DMS153 (cell line): ENCODE measurements at places on chromosomes 5 and 9.
A peak's percentile ranks its signal among the peaks of the same experiment; 100 is the strongest.

DNA sequence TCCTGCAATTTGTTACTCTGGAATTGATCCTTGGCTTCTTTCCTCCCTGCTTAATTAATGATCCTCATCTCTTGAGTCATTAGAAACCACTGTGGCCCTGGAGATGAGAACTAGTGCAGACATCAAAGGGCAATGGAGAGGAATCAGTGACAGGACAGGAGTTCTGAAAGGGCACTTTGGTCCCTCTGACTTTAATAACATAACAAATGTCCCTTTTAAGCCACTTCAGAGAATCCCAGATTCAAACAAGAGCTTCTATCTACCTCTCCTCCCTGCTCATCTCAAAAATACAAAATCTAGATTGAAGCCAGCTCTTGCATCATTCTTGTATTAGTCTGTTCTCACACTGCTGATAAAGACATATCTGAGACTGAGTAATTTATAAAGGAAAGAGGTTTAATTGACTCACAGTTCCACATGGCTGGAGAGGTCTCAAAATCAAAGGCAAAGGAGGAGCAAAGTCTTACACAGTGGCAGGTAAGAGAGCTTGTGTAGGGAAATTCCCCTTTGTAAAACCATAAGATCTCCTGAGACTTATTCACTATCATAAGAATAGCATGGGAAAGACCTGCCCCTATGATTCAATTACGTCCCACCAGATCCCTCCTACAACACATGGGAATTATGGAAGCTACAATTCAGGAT, 139.1 kb downstream of the PLPPR1 start:
- no peak for DNase-seq

DNA sequence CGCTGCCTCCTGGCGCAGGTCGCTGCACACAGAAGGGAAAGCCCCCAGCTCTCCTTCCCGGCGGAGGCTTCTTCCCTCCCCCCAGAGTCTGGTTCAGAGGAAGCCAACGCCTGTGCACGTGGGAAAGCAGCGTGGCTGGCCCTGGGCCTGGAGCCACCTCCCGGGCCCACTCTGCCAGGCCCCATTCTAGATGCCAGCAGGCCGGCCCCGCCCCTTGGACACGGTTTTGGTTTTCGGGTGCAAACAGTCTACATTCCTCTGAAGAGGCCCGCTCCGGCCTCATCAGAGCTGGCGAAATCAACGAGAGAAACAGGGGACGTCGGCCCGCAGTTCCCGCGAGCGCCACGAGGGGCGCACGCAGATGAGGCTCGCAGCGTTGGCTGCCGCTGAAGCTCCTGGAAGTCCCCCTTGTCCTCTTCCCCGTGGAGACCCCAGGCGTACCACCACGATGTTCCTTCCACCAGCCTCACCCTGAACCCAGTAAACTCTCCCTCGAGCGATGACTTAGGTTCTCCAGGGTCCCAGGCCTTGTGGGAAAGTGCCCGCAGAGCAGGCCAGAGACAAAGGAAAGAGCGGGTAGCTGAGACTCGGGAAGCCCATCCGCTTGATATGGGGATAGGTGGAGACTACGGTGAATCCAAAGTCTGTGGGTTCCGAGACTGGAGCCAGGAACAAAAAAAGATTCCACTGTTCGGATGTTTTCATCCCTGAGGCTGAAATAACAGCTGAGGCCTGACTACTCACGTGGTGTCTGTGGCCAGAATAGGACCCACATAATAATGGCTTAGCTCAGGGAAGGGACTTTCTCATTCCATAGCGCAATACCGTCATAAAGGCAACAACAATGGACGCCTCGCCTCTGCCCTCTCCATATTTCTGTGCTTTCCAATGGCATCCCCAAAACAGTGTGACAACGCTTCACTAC, 64.2 kb downstream of the KLF4 start:
- DNase-seq = no peak

- DNase-seq = no peak
Measured at GRCh38 chr9:75152416-75152815, 64.1 kb downstream of the OSTF1 start.

DNA sequence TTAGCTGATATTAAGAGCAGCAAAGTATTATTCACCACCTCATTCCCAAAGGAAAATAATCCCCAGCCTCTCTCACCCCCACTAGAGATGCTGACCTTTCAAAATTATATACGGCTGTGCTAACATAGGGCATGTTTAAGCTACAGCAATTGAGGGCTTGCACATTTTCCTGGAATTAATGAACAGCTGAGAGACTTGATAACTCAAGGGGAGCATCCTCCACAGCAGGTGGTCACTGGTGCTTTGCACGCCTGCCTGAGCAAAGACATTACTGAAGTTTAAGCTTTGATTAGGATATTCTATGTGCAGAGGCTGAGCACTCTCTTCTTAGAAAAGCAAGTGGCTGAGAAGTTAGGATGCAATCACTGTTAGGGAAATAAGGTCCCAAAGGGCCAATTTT, 230.9 kb downstream of the FAM114A2 start:
- DNase-seq = no peak

GRCh38 chr5:160835818-160836528, 16.0 kb downstream of the ATP10B start:
- no peak for DNase-seq

GRCh38 chr9:14246951-14247350, 67.0 kb downstream of the NFIB start:
- DNase-seq = no peak

DNA sequence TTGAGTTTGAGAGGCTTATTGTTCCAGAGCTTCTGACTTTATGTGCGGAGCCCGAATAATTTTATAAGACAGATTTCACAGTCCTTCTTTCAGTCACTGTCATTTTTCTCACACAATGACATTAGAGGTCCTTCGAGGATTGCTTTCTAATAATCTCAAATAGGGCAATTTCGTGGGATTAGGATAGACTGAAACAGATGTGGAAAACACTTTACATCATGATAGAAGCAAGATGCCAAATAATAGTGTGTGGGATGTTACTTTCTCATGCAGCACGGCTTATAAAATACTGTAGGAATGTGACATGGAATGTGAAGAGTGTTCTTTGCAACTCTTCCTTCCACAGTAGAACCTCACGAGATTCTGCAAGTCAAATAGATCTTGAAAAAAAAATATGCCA, 451.3 kb downstream of the SEMA5A start:
- DNase-seq = no peak

DNA sequence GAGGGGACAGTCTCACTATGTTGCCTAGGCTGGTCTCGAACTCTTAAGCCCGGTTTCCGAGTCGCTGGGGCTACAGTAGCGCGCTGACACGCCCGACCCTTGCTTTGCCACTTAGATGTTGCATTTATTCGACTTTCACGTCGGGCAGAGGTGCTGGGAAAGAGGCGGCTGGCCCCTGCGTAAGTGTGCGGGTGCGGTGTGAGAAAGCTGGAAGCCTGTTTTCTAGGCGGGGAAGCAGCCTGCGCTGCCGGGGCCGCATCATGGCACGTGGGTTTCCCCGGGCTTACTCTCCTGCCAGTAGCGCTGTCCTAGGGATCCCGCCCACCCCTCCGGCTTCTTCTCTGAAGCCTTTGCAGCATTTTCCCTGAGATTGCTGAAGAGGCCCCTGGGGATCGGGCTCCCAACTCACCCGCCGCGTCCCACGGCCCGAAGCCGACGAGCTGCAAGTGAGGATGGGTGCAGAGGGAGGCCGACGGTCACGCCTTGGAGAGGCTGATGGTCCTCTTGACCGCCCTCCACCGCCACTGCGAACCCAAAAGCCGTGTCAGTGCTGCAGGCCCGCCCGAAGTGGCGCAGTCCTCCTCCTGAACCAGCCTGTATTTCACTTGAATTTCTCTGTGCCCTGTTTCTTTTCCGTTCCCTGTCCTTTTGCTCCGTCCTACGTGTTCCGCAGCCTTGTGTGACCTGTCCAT, 5.8 kb upstream of the TRIM41 start:
- no peak for DNase-seq

GRCh38 chr5:147234825-147235635, at the start of gene STK32A:
Gene STK32A (plus strand): TSS chr5:147235026. CDS start chr5:147239635, 4,609 bp downstream.
- DNase-seq = peak; percentile 41

DNA sequence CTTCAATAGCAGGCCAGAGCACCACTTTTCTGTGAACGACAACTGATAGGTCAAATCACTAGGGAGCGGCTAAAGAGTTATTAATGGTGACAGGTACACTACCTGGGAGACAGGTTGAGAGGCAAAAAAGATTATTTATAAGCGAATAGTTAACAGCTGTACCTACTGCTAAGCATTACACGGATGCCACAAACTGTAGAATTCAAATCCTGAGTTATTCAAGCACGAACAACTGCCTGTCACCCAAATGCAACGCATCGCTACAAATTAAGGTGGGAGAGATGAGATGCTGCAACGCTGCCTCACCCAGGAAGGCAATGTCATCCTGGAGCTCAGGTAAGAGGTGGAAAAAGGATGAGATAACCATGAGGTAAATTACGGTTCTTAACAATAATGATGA, 342.9 kb downstream of the BNC2 start:
- no peak for DNase-seq

DNA sequence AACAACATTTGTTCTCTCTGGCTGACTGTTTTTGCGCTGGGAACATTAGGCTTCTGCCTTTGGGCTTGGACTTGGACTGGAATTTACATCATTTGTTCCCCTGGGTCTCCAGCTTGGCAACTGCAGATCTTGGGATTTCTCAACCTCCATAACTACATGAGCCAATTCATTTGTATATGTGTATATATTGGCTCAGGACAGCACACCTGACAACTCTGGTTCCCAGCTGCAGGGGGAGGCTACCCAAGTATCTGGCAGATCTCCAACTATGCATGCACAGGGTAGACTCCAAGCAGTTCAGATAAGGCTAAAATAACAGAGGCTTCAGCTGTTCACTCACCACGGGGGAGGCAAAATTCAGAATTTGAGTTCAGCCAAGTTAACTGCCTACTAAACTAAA, 31.6 kb upstream of the F2RL1 start:
- DNase-seq = no peak

GRCh38 chr5:58151414-58151813, 308.5 kb downstream of the PLK2 start:
- DNase-seq = no peak

DNA sequence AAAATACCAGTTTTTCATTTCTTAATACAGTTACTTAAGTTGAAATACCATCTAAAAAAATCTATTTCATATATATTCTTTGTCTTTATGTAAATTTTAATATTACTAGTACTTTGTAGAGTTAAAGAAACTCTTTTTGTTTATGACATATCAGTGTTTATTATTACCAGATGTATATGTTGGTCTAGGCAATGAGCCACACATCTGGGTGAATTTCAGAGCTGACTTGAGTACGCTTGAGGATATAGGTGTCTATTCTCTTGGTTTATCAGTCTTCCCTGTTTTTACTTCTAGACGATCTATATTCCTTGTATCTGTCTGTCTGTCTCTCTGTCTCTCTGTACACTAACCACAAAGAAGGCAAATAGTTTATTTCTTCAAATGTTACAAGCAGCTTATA, 2.9 kb downstream of the SMAD5 start:
- DNase-seq = no peak

DNA sequence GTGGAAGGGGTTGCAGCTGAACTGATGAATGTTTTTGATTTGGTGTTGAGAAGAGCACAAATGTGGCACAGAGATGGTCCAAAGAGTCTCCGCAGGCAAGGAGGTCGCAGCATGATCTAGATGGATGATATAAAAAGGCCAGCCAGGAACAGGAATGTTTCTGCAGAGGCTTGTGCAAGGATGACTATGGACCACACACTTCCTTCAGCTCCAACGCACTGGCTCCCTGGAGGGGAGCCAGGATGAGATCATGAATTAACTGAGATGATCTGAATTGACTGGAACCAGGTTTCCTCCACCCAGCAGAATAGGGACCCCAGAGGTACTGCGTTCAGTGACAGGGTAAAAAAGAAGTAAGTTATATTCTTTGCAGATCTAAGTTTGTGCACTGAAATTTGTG, 89.0 kb downstream of the ARSB start:
- DNase-seq = no peak

- DNase-seq = no peak
Measured at GRCh38 chr5:164475339-164475977, 970.0 kb downstream of the MAT2B start.

GRCh38 chr9:114487607-114488300, 17.5 kb downstream of the WHRN start:
- peak; percentile 53 for DNase-seq

DNA sequence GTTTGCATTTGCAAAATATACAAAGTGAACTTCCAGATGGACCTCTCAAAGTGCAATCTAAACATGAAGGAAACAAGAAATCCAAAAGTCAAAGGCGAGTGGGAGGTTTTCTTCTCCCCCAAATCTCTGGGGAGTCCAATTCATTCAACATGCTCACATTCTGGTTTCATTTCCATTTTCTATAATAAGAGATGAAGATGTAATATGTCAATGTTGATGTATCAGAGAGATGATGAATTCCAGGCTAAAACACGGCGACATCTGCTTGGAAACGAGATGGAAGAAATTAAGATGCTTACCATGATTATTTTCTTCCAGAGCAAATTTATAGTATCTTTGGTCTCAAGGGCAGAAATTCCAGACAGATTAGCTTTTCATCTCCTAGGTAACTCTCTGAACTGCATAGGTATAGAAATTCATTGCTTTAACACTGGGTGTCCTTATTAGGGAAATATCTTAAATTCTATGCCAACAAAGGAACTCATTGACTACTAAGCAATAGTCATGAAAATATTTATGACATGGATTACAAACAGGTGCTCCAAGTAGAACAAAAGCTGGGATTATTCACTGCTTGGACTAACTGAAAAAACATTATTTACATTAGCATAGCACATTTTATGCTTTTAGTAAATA, 287.9 kb downstream of the SEC61B start:
- no peak for DNase-seq

- DNase-seq = peak; percentile 48
Measured at GRCh38 chr5:160423099-160423498, 1.4 kb downstream of the PTTG1 start.

DNA sequence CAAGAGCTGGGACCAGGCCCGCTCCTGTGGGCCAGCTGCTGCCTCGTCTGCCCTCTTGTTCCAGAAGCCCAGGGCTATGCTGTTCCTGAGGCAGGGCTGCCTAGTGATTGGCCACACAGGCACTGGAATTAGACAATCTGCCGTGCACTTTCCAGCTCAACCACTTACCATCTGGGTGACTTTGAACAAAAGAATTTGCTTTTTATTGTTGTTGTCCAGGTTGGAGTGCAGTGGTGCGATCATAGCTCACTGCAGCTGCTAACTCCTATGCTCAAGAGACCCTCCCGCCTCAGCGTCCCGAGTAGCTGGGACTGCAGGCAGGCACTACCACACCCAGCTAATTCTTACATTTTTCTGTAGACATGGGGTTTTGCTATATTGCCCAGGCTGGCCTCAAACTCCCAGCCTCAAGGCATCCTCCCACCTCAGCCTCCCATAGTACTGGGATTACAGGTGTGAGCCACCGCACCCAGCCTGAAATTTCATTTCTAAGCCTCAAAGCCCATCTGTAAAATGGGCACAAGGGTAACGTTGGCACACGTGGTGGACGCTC, 1.2 kb upstream of the NEK6 start:
- no peak for DNase-seq

- no peak for DNase-seq
Measured at GRCh38 chr5:175582697-175583096, 75.2 kb upstream of the HRH2 start.

- no peak for DNase-seq
Measured at GRCh38 chr9:16413509-16414016, 456.9 kb downstream of the BNC2 start.
